ENCODE measurements at places on chromosomes 12 and 14.

GRCh38 chr12:84463741-84464495 is 448.7 kb downstream of the SLC6A15 start:
- DNase-seq = no peak

DNA sequence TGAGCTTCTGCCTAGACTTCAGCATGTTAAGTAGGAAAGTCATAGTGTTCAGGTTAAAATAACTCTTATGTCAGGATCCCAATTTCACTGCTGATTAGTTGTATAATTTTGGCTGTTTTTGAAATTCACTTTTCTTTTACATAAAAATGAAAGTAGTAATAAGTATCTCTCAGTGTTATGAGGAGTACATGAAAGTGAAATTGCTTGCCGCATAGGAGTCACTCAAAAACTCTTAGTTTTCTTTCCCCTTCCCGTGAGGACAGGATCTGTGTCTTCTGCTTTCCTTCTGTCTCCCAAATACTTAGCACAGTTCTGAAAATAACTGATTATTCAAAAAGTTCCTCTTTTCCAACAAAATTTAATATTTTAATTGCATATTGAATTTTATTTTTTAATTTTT is 100.5 kb downstream of the SLC38A4 start:
- no peak for DNase-seq

- DNase-seq = no peak
These were observed 249.9 kb downstream of the CCDC91 start for GRCh38 chr12:28440081-28440608.

DNA sequence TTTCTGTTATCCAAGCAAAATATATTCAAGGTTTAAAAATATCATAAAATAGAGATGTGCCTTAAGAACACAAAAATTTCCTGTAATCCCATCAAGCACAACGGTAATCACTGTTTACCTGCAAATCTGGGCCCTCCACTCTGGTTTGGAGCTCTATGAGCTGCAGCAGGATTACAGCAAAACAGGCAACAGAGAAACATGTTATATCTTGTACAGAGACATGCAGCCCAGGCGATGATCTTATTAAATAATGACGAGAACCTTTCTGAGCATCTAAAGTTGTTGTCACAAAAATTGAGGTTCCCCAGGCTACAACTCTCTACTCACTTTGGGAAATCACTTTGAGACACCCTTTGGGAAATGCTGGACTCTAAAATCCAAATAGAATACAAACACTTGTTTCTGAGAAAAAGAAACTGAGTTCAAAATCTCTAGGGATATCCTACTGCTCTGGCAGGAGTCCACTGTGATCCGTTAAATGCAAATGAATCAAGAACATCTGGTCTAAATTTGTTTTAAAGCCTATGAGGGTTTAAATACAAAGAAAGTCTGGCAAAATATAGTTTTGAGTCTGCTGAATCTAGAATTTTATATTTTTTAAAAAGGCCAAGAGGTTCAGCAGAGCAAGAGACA is 36.3 kb downstream of the STON2 start:
- DNase-seq = no peak

DNA sequence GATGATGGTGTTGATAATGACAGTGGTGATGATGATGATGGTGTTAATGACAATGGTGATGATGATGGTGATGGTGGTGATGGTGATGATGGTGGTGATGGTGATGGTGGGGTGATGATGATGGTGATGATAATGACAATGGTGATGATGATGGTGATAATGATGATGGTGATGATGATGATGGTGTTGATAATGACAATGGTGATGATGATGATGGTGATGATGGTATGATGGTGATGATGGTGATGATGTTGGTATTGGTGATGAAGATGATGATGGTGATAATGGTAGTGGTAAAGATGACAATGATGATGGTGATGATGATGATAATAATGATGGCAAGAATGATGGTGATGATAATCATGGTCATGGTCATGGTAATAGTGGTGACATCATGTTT is 184.7 kb downstream of the SLC15A4 start:
- DNase-seq = no peak

DNA sequence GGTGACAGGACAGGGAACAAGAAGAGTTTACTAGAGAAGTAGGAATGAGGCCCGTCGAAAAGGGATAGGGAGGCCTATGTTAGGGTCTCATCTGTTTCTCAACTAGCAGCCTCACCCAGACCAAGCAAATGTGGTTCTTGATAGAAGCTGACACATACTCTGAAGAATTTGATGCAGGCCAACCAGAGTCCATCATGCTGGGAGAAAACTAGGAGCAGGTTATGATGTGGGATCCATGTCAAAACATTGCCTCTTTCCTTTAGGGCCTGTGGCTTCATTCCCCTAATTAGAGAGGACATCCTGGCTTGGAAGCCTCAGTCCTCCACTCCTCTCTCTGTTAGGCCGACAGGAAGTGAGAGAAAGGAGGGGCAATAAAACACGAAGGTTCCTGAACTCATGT is 122.8 kb downstream of the NTF3 start:
- DNase-seq = no peak

DNA sequence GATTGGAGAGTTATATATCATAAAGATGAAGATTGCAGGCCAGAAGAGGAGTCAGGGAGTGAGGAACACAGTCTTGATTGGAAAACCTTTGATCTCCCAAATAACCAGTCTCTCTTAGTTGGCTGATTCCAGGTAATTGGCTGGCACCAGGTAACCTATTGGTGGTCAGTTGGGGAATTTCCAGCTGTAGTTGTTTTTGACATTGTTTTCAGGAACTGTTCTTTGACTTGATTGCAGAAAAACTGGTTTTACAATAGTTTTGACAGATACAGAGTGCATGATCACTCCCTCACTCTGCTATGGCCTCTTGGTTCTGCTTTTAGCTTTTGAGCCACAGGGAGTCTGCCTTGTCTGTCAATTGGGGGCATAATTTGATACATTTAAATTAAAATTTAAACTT is 71.6 kb downstream of the ZNF641 start:
- no peak for DNase-seq

DNA sequence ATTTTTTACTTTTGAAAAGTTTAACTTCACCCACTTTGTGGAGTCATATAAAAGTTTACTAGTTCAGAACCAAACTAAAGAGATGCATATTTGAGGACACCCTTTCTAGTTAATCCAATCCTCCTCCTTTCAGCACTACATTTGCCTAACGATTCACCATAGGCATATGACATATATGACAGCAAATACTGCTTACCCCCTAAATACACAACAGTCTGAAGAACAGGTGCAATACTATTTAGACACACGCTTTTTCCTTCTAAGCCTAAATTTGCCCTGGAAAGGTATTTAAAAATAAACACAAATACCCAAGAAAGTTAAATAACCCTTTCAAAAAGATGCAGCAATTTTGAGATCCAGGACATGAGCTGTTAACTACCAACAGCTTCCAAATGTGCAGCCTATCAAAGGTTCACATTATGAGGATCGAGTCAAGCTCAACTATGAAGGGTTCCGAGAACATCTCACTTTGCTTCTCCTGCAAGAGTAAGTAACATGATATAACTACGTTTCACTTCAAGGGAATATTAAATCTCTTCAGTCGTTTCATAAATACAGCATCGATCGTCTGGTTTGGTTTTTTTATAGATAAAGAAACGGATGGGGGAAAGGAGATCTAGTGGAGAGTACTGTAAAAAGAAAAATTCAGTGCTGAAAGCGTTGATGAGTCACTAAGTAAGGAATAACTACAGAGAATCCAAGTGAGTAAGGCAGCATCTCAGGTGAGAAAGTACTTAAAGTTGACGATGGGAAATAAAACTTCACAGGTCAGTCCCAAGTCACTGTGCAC is 677 bp upstream of the AP4S1 start:
- no peak for DNase-seq

GRCh38 chr12:32466986-32467711 is 67.8 kb downstream of the FGD4 start:
- DNase-seq = no peak

- DNase-seq = no peak
These were observed 46.0 kb downstream of the FAM222A start for GRCh38 chr12:109759595-109759994.

DNA sequence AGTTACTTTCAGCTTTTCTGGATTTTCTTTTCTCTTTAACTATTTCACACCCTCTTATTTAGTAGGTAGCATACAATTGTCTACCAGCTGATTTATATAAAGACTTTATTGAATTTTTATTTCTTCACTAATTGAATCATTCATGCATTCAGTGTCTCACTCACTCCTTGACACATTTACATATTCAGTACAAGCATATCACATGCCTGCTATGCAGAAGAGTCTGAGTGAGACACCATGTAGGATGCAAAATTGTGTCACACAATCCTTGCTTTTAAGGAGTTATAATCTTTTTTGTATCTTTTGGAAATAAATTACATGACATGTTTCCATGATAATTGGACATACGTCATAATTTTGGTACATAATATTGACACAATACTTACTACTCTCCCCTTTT is 83.0 kb downstream of the AKAP6 start:
- no peak for DNase-seq

- DNase-seq = no peak
These were observed 149.1 kb downstream of the KIF26A start for GRCh38 chr14:104287301-104288009.

DNA sequence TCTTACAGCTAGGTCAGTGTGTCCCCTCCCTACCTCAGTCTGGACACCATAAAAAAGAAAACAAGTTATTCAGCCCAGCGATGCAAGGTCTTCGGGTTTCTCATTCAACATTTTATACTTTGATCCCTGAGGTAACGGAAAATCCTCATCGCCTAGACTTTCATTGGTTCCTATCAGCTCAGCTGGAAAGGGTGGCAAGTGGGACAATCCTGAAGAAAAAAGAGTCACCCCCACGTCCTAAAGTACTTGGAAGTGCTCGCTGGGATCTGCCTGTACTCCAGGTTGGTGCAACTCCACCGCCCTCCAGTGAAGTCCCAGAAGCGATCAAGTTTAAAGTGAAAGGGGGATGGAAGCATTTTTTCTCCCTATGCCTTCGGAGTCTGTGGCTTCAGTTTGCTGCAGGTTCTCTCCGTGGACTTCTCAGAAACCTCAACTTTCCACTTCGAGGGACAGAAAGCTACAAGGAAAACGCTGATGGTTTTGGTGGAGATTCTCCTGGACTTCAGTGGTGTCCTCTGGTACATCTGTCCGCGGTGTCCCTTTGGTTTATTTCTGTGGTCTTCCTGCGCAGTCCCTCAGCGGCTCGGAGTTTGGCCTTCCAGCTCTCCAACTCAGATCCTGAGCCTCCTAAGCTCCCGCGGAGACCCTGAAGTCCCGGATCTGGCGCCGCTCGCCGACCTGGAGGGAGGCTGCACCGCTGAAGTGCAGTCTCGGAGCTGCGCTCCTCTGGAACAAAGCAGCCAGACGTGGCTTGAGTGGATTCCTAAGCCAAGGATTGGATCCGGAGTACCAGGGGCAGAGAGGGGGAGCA is 1.8 kb upstream of the LRFN5 start:
- DNase-seq = no peak

DNA sequence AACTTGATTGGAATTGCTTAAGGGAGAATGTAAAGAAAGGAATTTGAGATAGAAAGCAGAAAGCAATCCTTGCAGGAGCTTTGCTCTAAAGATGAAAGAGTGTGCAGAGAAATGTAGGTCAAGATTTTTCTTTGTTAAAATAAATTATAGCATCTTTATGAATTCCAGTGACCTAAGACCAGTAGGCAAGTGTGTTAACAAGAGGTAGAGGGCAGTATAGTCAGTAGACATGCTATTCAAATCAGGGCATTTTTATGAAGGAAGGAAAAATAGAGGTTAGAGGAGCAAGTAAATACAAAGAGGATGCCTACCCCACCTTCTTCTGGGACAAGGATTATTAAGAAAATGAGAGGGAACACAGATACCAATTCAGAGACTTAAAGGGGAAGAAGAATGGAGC is 148.5 kb downstream of the PLCZ1 start:
- no peak for DNase-seq

Measured in stimulated activated CD4-positive, alpha-beta T cell treated with anti-CD3 and anti-CD28 coated beads, Interleukin-4, amount 100 ng/mL, for 1 hour (primary cell).